ENCODE measurements at places on chromosomes 16 and 17. TPM values are rescaled to one million over a fixed set of nuclear protein-coding genes. Genes with fewer than 3 reads are reported as not detected.

GRCh38 chr16:10624527-10624926 is 44.1 kb upstream of the EMP2 start:
- no peak for DNase-seq
- peaks cover 6% of the 10 kb centered on the region for H3K4me1 ChIP-seq
- no peak overlapping the region for H3K27ac ChIP-seq
- no peaks in the 10 kb centered on the region for H3K27me3 ChIP-seq
- H3K36me3 ChIP-seq, result no peaks in the 10 kb centered on the region
- no peak overlapping the region for H3K4me3 ChIP-seq

DNA sequence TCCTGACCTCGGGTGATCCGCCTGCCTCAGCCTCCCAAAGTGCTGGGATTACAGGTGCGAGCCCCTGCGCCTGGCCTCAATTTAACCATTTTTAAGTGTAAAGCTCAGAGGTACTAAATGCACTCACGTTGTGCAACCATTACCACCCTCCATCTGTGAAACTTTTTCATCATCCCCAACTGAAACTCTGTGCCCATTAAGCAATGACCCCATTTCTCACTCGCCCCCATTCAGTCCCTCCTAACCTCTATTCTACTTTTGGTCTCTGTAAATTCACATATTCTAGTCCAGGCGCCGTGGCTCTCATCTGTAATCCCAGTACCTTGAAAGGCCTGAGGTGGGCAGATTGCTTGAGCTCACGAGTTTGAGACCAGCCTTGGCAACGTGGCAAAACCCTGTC is 8.3 kb upstream of the SPNS3 start:
- DNase-seq, result no peak
- H3K36me3 ChIP-seq, result no peaks in the 10 kb centered on the region
- no peaks in the 10 kb centered on the region for H3K4me1 ChIP-seq
- H3K27ac ChIP-seq, result no peak overlapping the region
- no peaks in the 10 kb centered on the region for H3K27me3 ChIP-seq
- H3K4me3 ChIP-seq, result no peak overlapping the region

DNA sequence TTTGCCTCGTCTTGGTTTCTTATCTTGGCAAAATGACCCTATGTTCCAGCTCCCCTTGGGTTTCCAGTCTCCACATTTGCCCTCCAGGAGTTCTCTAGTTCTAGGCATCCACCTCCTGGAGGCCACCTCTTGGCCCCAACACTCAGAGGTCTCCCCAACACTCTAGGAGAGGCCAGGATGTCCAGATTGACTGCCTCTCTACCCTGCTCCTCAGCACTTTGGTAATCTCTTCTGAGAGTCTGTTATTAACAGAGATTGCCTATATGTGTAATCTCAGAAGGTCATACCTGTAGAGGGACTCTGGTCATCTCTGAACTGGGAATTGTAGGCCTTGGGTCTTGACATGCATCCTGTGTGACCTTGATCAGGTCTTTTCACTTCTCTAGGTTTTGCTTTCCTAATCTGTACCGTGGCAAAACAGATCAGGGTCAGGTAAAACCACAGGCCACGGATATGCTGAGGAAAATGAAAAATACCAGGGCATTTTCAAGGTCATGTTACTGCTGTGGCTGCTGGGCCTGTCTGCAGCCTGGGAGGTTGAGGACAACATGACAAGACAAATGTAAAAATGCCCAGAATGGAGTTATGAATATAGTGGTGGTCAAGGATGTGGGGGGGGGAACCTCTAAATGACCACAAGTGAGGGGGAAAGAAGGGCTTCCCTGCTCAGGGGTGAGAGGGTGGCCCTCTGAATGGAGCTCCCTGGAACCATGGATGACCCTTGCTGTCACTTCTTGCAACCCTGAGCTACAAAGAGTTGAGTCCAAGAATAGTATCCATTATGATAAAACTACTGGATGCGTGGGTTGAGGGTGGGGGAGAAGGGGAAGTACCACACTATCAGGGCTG is 5.0 kb upstream of the CCL4L2 start:
- no peak overlapping the region for H3K4me3 ChIP-seq
- H3K4me1 ChIP-seq, result no peaks in the 10 kb centered on the region
- no peaks in the 10 kb centered on the region for H3K36me3 ChIP-seq
- H3K27ac ChIP-seq, result no peak overlapping the region
- no peak for DNase-seq
- H3K27me3 ChIP-seq, result peaks cover 4% of the 10 kb centered on the region

DNA sequence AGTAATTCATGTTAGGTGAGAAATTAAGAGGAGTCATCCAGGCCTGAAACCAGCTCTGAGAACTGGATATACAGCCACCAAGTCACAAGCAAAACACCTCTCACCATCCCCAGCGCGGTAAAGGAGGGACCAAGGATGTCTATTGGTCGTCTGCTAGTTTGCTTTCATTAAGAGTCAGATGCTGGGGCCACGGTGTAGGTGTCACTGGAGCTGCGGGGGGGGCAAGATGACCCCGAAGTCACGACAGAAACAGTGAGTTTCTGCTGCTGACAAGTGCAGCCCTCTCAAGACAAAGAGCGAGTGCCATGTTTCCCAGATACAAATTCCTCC is 790 bp downstream of the NCBP3 start:
- H3K4me3 ChIP-seq, result peak overlapping the region; percentile 94
- no peak for DNase-seq
- no peaks in the 10 kb centered on the region for H3K36me3 ChIP-seq
- H3K27me3 ChIP-seq, result no peaks in the 10 kb centered on the region

GRCh38 chr16:9612267-9612666 is 520.8 kb downstream of the HAPSTR1 start:
- no peaks in the 10 kb centered on the region for H3K36me3 ChIP-seq
- H3K27ac ChIP-seq, result no peak overlapping the region
- DNase-seq, result no peak
- H3K4me3 ChIP-seq, result no peak overlapping the region
- no peaks in the 10 kb centered on the region for H3K27me3 ChIP-seq

DNA sequence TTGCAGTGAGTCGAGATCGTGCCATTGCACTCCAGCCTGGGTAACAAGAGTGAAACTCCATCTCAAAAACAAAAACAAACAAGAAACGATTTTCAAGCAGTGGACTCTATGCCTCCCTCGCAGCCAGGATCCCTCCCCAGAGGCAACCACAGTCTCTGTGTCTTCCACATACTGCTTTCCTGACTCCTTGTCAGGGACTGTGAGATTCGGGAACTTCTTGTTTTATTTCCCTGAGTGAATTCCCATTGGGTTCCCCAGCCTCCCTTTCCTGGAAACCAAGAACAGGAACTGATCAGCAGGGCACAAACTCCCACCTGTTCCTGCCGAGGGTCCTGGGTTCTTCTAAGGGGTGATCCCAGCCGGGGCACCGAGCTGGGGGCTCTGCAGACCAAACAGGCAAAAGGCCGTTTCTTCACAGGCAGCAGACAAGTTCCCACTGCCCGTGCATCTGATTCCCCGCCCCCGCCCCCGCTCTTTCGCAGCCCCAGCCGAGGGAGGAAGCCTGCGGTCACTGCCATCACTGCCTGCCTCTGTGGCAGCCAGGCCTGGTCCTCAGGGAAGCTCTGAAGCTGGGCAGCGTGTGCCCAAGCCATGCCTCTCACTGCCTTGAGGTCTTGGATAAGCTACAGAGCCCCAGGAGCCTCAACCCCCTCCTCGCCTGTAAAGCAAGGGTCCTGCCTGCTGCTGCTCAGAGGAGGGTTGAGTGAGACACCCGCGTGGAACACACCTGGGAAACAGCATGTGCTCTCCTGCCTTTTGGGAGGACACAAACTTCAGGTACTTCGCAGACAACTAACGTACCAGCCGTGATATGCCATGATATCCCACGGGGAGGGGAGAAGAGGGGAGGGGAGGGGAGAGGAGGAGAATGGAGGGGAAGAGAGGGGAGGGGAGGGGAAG is 5.5 kb upstream of the PIEZO1 start:
- H3K4me3 ChIP-seq, result no peak overlapping the region
- no peaks in the 10 kb centered on the region for H3K36me3 ChIP-seq

DNA sequence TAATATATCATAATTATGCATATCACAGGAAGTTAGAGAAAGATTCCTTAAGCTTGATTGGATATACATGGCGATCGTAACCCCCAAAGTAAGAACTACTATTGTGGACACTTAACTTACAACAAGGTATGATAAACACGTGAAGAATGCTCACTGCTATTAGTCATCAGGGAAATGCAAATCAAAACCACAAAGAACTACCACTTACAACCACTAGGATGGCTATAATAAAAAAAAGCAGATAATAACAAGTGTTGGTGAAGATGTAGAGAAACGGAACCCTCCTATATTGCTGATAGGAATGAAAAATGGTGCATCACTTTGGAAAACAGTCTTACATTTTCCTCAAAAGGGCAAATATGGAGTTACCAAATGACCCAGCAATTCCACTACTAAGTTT is 265.9 kb downstream of the SLC39A11 start:
- no peaks in the 10 kb centered on the region for H3K27me3 ChIP-seq
- no peak overlapping the region for H3K27ac ChIP-seq
- DNase-seq, result peak; percentile 63
- no peaks in the 10 kb centered on the region for H3K4me1 ChIP-seq
- no peak overlapping the region for H3K4me3 ChIP-seq
- peaks cover 25% of the 10 kb centered on the region for H3K36me3 ChIP-seq

DNA sequence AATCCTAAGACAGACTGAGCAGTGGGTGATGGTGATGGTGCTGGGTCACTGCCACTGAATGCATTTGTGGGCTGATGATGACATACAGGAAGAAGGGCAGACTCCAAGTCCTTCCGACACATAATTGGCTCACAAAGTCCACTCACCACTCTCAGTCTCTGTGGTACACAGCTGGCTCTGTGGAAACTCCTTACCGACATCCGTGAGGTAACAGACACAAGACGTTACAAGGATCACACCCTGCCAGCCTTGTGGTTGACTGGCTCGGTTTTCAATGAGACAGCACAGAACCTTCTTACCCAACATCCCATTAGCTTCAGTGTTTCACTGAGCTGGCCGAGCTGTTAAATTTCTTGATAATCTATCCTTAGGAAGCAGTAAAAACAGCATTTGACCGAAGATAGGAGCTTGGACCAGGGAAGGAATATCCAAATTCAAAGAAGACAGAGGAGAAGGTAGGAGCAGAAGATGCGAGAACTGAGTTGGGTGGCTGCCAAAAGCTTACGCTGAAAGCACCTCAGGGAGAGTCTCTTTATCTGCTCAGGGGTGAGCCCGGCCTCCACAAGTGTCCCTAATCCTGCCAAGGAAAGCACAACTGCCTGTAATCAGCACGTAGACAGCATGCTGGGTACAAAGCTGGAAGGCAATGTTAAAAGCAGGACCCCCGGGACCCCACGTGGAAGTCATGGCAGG is 5.5 kb upstream of the MXRA7 start:
- H3K4me1 ChIP-seq, result peaks cover 4% of the 10 kb centered on the region
- H3K36me3 ChIP-seq, result peaks cover 59% of the 10 kb centered on the region
- no peak for DNase-seq
- no peak overlapping the region for H3K27ac ChIP-seq

- no peak overlapping the region for H3K27ac ChIP-seq
- no peak for DNase-seq
- H3K36me3 ChIP-seq, result no peaks in the 10 kb centered on the region
- no peaks in the 10 kb centered on the region for H3K4me1 ChIP-seq
- no peaks in the 10 kb centered on the region for H3K27me3 ChIP-seq
Measured at GRCh38 chr17:48883171-48883570, 9.4 kb upstream of the ATP5MC1 start.

DNA sequence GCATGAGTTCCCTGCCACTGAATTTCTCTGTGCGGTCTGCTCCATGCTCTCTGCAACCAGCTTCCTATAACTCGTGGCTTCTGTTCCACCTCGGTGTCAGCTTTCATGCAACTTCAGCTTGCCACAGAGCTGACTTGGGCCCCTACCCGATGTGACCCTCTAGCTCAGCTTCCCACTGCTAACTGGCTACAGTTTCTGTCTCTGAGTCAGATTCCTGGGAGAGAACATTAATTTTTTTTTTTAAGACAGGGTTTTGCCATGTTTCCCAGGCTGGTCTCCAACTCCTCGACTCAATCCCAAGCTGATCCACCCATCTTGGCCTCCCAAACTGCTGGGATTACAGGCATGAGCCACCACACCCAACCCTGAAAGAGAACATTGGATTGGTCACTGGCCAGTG is 35.5 kb upstream of the PSMD7 start:
- H3K4me1 ChIP-seq, result no peaks in the 10 kb centered on the region
- peaks cover 29% of the 10 kb centered on the region for H3K27me3 ChIP-seq
- H3K4me3 ChIP-seq, result no peak overlapping the region
- no peak overlapping the region for H3K27ac ChIP-seq
- H3K36me3 ChIP-seq, result no peaks in the 10 kb centered on the region
- DNase-seq, result no peak

GRCh38 chr17:34556384-34556783 is 23.0 kb upstream of the TMEM132E start:
- H3K4me3 ChIP-seq, result no peak overlapping the region
- H3K27ac ChIP-seq, result no peak overlapping the region
- peak; percentile 28 for DNase-seq
- H3K4me1 ChIP-seq, result no peaks in the 10 kb centered on the region

GRCh38 chr16:56120447-56121155 is 70.7 kb upstream of the GNAO1 start:
- H3K27me3 ChIP-seq, result 0 out of 2 replicates have a peak, but pooled peaks cover 1% of the 10 kb centered on the region
- no peak overlapping the region for H3K27ac ChIP-seq
- no peak for DNase-seq
- no peak overlapping the region for H3K4me3 ChIP-seq

DNA sequence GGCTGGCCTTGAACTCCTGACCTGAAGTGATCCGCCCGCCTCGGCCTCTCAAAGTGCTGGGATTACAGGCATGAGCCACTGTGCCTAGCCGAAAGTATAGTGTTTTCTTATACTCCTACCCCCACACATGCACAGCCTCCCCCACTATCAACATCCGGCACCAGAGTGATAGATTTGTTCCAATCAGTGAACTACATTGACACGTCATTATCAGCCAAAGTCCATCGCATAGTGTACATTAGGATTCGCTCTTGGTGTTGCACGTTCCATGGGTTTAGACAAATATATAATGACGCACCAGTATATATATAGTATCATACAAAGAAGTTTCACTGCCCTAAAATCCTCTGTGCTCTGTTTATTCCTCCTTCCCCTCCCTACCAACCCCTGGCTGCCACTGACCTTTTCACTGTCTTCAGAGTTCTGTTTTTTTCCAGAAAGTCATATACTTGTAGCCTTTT is 11.9 kb upstream of the TM4SF5 start:
- DNase-seq, result no peak
- H3K27me3 ChIP-seq, result no peaks in the 10 kb centered on the region
- no peaks in the 10 kb centered on the region for H3K36me3 ChIP-seq
- H3K4me1 ChIP-seq, result no peaks in the 10 kb centered on the region
- H3K4me3 ChIP-seq, result no peak overlapping the region

The MT1M gene
- total RNA-seq, result 1.5 TPM

The BLMH gene
- total RNA-seq, result 15.9 TPM

The SALL1 gene
- total RNA-seq, result not detected

The TENT4B gene
- total RNA-seq, result 6.3 TPM

The DCUN1D3 gene
- total RNA-seq, result 10.5 TPM

The NT5C3B gene
- total RNA-seq, result 78.8 TPM

The KRTAP2-3 gene
- total RNA-seq, result 10.8 TPM

The CCL7 gene
- total RNA-seq, result not detected

The COIL gene
- 22.3 TPM for total RNA-seq

The PSMD11 gene
- 163 TPM for total RNA-seq

The ZDHHC1 gene
- 4.8 TPM for total RNA-seq

All from PC-3 (cell line).